SHP77 treated with DMSO at 0.1 percent for 48 hours (cell line): ENCODE measurements at places on chromosomes 2 and 18.

- no peak for DNase-seq
Measured at GRCh38 chr2:206780671-206781070, 15.3 kb downstream of the FASTKD2 start.

DNA sequence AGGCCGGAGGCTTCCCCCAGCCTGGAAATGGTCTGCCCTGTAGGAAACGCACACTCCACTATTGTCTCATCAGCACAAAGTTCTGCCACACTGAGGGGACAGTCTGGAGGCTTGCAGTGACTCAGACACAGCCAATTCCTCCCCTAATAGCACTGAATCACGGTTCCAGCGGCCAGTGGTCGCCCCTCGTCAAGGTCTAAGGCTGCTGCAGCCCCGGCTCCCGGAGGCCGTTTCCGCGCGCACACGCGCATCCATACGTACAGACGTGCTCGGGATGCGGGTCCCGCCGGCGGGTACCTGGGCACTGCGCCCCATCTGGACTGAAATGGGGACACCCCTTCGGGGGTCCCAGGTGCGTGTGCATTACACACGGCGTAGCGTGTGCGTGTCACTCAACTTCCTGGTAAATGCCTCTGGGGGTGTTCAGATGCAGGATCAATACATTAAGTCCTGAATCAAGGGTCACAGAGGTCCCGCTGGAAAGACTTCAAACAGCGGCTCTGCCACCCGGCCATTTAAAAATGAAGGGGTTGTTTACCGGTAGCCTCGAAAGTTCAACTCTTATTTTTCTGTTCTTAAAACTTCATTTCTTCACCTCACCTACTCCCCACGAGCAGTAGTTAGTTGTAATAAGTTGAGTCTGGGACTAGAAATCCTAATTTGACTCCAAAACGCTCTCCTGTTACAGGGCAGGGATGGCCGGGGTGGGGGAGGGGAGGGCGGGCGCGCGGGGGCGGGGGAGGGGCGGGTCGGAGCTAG is 572 bp upstream of the ZNF516 start:
- DNase-seq: peak; percentile 21

DNA sequence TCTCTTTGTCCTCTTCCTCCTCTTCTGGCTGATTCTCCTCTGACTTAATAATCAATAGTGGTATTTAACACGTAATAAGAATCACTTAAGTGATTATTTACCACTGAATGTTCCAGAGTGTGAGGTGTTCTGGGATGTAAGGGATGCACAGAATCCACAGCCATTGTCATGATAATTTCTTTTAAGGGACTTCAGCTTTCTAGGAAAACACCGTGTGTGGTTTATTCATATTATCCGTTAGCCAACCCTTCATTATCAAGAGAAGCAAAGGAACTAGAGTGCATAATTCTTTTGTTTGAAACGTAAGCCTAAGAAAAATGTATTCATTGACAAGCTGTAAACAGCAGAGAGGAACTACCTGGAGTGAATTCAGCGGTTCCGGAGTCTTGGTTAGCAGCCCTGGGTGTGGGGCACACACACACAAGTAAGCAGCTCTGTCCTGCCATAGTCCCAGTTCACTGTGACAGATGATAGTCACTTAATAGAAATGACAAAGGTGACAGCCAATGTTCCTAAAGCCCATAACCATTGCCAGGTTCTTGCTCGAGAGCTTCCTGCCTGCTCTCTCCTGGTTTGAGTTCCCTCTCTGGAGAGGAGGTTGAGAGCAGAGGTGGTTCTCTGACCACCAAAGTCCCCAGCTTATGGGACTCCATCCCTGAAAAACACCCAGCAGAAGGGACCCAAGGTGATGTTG is 101.9 kb downstream of the ACOXL start:
- no peak for DNase-seq

DNA sequence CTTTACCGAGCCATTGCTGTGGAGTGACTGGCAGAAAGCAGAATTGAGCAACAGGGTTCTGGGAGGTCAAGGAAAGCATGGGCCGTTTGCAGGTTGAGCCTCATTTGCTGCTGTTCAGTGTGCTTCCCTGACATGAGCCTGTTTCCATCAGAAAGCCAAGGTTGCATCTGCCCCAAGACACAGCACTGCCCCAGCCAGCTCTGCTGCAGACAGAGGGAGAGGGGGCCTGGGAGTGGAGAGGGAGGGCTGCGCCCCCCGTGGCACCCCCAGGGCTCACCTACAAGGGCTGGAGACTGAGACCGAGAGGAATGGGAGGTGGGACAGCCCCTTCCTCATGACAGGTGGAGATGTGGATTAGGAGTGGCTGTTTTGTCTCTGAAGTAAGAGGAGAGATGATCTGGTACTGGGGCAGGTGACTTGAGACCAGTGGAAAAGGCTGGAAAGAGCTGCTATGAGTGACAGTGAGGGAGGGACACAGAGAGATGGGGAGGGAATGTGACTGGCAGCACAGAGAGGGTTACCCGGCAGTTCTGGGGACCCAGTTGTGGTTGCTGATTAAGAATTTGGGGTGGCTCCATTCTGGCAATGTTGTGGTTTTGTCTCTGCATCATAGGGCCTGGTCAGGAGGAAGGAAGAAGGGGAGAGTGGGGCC is 218.0 kb downstream of the DYSF start:
- DNase-seq: no peak

- DNase-seq: no peak
Measured at GRCh38 chr2:27803046-27803445, 31.5 kb downstream of the MRPL33 start.

DNA sequence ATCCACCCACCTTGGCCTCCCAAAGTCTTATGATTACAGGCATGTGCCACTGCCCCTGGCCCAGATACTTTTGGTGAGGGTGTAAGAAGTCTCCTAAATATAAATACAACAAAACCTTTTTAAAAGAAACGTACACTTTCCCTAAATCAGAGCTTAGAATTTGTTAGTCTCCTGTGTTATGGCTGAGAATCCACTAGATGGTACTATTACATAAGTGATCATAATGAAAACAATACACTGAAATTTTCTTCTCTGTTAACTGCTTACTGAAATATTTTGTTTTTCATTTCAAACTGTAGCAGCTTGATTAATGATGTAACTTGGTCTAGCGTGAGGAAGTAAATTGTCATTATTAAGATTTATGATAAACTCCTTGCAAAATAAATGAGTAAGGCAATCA is 74.8 kb upstream of the FAM98A start:
- DNase-seq: no peak
